ENCODE measurements at places on chromosomes 1 and 21.

DNA sequence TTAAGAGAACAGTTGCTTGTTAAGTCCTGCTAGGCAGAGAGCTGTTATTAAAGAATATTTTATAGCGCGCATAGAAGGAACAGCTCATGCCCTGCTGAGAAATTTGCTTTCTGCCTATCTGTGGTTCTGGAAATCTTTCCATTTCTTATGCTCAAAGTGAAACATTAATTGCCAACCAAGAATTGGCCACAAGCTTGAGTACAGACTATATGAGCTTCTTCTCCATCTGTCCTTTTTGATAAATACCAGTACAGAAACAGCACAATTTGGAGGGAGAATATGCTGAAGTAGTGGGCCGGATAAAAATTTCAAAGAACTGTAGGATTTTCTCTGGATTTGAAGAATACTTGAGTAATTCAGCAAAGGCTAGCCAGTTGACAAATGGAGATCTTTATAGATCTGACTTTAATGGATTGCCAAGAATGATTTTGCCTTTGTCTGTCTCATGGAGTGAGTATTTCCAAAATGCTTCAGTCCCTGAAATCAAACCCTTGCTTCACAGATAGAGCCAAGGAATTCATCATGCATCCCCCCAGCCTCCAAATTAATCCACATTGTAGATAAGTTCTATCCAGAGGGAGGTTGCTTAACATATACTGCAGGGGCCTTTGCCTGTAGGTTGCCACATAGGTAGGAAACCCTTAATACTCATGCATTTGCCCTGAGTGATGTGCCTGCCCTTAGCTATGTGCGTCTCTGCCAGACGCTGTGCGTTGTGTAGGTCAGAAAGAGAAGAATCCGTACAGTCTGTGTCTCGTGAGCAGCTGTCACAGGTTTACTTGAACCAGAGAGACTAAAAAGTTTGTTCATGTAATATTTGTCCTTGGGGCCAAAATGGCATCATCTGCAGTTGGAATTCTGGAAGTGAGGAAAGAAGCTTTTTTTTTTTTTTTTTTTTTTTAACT is 44.2 kb downstream of the SMYD2 start:
- no peak for DNase-seq

DNA sequence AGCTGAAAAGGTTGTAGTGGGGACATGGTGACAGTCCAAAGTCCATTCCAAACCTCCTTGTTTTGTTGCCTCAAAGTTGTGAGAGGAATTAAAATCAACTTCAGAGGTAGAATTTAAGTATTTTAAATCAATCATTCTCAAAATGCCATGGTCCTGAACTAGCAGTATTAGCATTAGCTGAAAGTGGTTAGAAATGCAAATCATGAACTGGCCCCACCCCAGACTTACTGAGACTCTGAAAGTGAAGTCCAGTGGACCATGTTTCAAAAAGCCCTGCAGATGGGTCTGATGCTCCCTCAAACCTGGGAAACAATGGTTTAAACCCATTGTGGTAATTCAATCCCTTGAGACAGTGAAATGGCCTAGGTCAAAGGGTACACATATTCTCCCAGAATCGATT is 36.2 kb upstream of the KRTAP11-1 start:
- DNase-seq, result no peak

GRCh38 chr21:23886828-23887724 is 1720.2 kb downstream of the MRPL39 start:
- DNase-seq, result no peak

DNA sequence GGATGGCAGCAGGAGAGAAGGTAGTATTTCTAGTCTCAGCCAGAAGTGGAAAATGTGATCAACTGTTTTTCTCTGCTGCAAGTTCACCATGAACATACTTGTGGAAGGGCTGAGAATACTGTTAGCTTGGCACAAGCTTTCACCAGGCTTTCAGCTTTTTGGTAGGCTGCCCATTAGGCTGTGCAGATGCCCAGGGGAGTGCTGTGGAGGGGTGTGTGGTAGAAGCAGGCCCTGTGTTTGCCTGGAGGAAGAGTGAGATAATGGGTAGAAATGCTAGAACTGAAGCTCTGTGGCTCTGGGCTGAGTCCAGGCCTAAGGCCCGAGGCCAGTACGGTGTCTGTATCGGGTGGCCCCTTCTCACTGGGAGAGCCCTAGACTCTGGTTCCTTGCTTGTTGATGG is 9.8 kb downstream of the DNAJC6 start:
- DNase-seq, result no peak
